Smooth muscle cell of trachea (primary cell): ENCODE measurements at places on chromosomes 6 and 20. TPM values are rescaled to one million over a fixed set of nuclear protein-coding genes. Genes with fewer than 3 reads are reported as not detected.

The TMEM151B gene
- total RNA-seq = under 0.01 TPM in 2 replicates

The CYP21A2 gene
- 0.17 and 0.44 TPM in 2 replicates for total RNA-seq

The FAXC gene
- total RNA-seq = 0.66 and 1.3 TPM in 2 replicates

The DUSP15 gene
- total RNA-seq = 0.33 TPM in 1 of 2 replicates, not detected in the other

The MTFR2 gene
- 0.66 and 2.9 TPM in 2 replicates for total RNA-seq

The DEFB124 gene
- total RNA-seq = not detected in 2 replicates

The HEY2 gene
- total RNA-seq = not detected in 2 replicates
